Left lobe of liver (tissue), 2 donors: ENCODE measurements at places on chromosomes 6 and 20. TPM values are rescaled to one million over a fixed set of nuclear protein-coding genes. Genes with fewer than 3 reads are reported as not detected.

Gene RAB44
- total RNA-seq: 0.08 TPM

Gene LHFPL5
- total RNA-seq: not detected

Gene CTCFL
- 0.15 TPM for total RNA-seq

Gene GHRH
- not detected for total RNA-seq

Gene FAM209B
- total RNA-seq: not detected

Gene MUC21
- not detected for total RNA-seq

Gene XKR7
- total RNA-seq: not detected

Gene HLA-DQA2
- not detected for total RNA-seq

Gene FAM83D
- 2.9 TPM for total RNA-seq

Gene PKHD1
- total RNA-seq: 3.0 TPM

Gene RHAG
- 0.38 TPM for total RNA-seq

Gene HDGFL1
- total RNA-seq: not detected

Gene LRRC73
- total RNA-seq: 0.40 TPM

Gene UNC5CL
- total RNA-seq: 9.3 TPM

Gene MLIP
- total RNA-seq: 18.4 TPM

Gene CD164
- total RNA-seq: 130 TPM

Gene AURKA
- 1.6 TPM for total RNA-seq
